ENCODE measurements at places on chromosomes 6 and 20.

- DNase-seq: no peak
Measured at GRCh38 chr6:149751239-149751638, 1.7 kb downstream of the PCMT1 start.

DNA sequence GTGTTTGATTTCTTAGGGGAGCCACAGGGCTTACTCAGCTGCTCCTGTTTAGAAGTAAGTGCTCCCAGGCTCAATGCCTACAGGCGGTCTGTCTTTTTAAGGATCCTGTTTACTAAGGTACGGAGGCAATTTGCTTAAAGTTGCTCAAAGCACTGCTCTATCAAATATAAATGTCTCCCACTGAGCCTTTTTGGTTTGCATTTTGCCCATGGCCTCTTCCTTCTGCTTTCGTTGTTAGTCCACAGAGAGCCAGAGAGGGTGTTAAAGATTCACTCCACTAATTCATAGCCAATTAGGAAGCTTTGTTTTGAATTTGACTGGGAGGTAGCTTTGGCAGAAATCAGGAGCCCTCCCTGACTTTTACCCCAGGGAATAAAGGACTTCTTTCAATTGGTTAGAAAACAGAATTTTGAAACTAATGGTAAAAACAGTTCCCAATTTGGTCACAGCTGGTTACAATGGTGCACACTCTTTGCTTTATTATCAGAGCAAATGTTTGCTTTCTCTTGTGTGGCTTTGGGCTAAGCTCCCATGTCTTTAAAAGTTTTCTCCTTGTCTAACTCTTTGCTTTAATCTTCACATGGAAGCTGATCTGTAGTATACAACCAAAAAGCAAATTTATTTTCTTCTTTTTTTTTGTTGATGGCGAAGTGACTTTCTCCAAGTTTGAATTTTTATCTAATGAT is 126.2 kb downstream of the IMPG1 start:
- no peak for DNase-seq

DNA sequence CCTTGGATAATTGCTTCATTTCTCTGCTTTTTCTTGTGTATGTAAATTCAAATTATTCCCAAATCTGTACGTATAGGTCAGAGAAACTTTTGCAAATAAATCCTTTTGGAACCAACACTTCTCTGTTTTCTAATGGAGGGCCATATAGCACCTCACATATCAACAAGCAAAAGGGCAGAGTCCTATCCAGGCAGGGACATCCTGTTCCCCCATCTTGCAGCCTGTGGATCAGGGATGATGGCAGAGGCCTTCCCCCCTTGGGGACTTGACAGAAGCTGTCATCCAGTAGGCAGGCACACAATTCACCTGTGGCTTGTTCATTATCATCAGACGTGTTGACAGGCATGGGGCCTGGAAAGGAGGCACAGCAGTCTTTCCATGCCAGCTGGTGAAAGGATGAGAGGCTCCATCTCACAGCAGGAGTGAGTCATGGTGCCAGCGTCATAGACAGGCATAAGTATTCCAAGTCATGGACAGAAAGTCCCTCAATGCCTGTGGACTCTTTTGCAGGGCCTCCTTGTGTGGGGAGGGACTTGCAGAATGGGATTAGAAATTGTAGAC is 31.8 kb upstream of the PLEKHG1 start:
- DNase-seq: peak; percentile 84

- DNase-seq: no peak
Measured at GRCh38 chr6:44665683-44666082, 278.2 kb downstream of the CDC5L start.

DNA sequence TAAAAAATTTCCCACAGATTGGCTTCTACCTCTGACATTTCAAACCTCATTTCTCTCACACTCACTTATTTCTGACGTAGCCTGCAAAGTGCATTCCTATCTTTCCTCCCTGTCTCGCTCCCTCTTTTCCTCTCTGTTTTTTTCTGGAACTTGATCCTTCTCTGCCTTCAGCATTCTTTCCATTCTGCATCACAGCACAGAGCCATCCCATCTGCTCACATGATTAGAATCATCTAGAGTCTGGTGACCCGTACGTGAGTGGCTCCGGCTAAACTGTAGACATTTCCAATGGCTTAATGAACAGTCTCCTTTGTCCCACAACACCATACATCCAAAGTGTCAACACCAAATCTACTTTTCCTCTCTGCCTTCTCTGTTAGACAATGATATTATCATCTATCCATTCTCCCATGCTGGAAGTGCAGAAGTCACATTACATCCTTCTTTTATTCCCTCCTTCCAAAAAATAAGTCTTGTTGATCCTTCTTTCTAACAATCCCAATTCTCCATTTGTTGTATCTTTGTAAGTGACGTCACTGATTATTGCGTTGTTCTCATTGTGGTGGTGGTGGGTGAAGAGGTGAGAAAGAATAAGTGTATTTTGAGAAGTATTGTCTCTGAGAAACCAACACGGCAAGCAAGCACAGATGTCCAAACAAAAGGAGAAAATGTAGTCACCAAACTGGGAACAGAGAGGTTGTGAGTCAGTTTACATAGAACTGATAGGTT is 41.6 kb downstream of the OPRM1 start:
- peak; percentile 26 for DNase-seq

GRCh38 chr6:52286798-52287432 is 2.4 kb upstream of the MCM3 start:
- peak; percentile 60 for DNase-seq

DNA sequence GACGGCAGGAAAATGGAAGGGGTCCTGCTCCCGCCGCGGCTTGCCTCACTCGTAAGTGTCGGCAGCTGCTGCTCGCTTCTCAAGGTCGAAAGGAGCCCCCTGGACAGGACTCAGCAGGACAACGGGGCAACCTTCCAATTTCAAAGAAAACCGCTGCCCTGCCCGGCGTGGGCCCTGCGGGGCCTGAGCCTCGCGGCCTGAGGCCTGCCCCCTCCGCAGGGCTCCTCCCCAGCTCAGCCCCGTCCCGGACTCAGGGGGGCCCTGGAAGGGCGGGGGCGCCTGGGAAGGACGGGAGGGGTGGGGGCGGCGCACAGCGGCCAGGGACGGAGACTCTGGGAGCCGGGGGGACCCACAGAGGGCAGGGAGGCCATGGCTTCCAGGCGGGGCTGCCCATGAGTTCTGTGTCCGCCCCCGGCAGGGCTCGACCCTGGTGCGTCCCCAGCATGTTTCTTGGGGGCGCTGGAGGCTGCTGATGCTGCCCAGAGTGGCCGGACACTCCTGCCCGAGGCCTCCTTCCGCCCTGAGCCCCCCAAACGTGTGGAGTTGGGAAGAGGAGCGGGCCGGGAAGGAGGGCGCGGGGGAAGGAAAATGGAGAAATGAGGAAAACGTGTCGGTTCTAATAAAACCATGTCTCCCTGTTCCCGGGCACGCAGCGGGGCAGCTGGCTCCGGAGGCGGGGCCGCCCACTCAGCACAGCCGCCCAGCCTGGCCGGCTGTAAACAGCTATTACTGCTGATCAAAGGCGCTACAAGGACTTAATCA is 114.6 kb downstream of the DLL1 start:
- DNase-seq: peak; percentile 16

DNA sequence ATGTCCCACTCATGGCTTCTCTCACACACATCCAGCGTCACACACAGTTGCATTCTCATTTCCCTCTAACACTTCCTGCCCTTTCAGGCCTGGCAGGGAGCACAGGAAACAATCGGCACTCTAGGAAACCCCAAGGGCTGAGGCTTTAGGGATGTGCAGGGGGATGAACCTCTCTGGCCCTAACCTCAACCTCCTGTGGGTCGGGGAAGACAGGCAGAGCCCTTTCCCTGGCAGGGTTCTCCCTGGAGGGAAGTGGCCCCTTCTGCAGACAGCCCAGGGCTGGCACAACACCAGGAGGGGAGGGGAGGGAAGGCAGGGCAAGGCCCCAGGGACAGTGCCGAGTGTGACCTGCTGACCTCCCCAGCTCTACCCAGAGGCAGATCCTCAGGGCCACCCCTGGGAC is 2.7 kb downstream of the TEAD3 start:
- no peak for DNase-seq

DNA sequence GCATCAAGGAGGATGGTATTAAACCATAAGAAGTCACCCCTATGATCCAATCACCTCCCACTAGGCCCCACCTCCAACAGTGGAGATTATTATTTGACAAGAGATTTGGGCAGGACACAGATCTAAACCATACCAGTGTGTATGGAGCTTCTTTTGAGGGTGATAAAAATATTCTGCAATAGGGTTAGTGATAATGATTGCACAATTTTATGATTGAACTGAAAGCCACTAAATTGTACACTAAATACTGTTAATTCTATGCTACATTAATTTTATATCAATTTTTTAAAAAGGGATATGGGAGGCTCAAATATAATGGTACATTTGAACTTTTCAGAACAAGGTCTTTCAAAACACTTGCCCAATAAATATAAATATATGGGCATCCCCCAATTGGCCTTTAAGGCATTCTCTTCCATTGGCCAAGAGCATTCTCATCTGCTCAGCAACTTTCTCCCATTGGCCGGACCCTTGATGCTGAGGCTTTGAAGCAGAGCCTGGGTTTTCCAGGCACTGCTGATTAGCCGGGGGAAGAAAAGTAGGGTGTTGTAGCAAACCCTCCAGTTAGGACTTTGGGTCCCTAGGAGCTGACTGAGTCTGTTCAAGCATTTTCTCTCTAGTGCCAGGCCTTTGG is 209.9 kb downstream of the LRFN2 start:
- DNase-seq: no peak

Measured in G401 (cell line).